ENCODE measurements at places on chromosomes 2 and 18.

- no peak for DNase-seq
Measured at GRCh38 chr2:45708501-45708900, 57.0 kb downstream of the PRKCE start.

- DNase-seq: peak; percentile 32
Measured at GRCh38 chr2:44170311-44170717, 1.6 kb downstream of the PPM1B start.

DNA sequence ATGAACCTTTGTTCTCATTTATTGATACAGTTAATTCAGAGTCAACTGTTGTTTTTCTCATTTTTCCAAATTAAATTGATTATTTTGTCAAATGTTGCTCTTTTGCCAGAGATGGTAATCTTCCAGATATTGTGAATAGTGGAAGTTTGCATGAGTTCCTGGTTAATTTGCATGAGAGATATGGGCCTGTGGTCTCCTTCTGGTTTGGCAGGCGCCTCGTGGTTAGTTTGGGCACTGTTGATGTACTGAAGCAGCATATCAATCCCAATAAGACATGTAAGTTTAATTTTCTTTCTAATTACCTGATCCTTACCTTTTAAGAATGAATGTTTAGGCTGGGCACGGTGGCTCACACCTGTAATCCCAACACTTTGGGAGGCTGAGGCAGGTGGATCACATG lies 7.8 kb downstream of the CYP20A1 start:
- no peak for DNase-seq

GRCh38 chr18:8046441-8046840 lies 479.3 kb downstream of the PTPRM start:
- DNase-seq: no peak

All from prostate gland (tissue), 2 donors.